Fibroblast of skin of left biceps (primary cell): ENCODE measurements at places on chromosomes 2 and 18.

DNA sequence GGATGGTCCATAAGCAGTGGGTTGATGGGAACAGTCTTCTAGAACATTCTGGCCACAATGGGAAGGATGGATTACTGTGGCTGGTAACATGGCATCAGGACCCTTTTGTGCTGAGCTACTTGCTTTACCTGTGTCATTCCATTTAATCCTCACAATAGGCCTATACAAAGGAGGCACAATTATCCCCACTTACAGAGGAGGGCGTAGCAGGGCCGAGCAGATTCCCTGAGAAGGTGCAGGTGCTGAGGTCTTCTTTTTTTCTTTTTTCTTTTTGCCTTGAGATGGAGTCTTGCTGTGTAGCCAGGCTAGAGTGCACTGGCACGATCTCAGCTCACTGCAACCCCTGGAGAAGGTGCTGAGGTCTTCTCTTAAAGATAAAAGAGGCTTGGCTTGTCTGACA, 6.7 kb upstream of the LRRC30 start:
- DNase-seq: no peak

DNA sequence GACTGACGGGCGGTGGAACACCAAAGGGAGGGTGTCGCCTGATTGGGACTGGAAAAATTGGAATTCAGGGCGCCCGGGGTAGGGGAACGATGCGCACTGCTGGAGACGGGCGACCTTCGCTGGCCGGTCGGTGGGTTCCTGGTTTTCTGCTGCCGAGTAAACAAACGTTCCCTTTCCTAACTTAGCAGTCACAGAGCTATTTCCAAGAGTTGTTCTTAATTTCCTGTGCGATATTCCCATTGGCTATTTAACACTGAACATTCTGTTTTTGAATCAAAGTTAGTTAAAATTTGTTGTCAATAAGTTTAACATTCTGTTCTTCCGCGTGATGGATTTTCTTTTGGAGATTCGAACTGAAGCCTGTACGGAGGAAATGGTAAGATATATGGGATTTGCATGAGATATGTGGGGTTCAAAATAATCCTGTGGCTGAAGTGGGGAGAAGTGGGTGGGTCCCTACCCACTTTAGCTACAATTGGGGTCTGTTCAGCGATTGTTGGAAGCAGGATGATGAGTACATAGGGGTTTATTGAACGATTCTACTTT, 862 bp downstream of the C18orf54 start:
- no peak for DNase-seq

DNA sequence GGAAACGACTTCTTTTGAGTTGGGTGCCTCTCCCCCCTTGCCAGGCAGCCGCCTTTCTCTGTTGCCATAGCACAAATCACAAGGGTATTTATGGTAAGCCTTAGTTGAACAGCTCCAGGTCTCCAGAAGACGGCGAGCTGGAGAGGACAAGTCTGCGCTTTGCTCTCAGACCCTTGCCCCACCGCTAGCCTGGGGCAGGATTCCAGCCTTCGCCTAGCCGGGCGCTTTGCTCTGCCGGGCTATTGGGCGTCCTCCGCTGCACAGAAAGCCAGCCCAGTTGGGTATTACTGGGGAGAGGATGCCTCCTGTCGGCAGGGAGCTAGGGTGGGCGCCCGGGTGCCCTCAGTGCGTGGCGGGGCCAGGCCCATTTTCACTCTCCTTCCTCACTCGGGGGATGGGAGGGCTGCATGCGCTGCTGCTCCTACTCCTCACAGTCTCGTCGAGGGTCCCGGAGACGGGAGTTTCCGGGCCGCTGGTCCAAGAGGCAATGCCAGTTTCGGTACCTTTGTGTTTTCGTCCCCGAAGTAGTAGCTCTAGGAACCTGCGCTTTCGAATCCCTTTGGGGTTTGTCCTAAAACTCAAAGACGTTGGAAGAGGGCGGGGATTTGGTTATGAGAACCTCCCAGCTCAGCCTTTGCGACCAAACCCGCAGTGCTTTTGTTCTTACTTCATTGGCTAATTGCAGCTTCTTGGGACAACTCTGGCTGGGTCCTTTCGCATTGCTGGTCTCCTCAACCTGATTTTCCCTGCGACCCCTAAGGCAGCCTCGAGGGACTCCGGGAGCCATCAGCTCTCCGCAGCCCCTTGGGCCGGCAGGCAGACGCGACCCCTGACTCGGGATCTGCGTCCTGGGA, 3.6 kb upstream of the DLX2 start:
- no peak for DNase-seq

- no peak for DNase-seq
These were observed 219.0 kb downstream of the MYO3B start for GRCh38 chr2:170396799-170397459.

DNA sequence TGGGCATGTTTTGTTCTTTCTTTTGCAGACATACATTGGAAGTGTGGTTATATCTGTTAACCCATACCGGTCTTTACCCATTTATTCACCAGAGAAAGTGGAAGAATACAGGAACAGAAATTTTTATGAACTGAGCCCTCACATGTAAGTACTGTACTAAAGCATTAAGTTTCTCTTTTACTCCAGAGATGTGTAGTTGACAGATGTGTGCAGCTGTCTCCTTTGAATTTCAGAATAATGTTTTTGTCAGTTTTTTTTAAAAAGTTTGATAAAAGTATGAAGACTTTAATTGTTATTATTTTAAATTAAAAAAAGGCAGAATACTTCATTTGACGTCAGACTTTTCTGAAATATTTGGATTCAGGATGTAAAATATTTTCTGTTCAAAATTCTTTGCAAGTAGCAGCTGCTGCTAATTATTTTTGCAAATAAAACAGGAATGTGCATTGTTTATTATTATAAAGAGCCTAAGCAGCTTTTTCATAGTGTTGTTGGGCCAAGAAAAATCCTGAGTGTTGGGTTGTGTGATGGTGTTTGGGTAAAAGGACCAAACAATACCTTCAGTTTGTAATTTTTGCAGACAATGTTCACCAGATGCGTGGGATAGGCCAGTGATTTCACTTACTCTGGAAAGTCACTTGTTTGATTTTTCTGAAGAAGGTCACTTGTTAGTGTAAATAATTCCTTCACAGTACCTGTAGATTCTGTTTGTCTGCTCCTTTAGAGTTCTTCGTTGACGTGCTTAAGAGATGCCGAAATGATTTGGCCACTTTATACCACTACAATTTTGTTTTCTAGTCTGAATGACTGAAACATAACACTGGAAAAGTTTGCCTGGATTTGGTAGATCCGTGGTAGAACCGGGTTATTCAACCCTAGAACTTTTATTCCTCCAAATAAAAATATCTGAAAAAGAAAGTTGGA, 51.1 kb downstream of the MYO1B start:
- DNase-seq: no peak

DNA sequence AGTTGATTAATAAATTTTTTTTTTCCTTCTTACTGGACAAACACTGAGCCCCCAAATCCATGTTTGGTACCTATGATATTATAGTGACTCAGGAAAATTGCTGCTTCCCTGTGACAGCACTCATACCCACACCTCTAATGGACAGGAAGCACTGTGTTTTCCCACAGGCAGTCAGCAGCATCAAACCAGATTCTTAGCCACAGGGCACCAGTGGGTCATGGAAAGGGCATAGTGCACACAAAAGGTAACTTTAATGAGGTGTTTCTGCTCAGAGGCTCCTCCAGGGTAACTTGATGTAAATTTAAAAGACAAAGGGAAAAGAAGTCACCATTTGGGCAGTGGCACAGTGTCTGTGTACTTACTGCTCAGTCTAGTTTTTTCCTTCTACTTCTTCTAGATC, 34.1 kb downstream of the SERPINB11 start:
- no peak for DNase-seq

DNA sequence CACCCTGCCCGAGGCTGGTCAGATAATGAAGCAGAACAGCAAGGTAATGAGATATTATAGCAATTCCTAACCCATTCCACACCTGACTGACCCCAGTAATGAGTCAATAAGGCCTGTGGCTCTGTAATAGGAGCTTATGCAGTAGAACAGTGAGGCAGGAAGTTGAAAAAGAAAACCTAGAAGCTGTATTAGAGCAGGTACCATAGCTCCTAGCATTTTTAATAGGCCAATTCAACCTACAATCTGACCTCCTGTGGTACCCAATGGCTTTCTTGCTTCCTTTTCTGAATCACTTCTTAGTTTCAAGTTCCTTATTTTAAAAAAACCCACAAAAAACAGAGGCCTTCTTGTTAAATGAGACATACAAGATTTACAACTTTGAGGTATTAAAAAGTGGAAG, 43.6 kb upstream of the MAP2 start:
- DNase-seq: no peak

DNA sequence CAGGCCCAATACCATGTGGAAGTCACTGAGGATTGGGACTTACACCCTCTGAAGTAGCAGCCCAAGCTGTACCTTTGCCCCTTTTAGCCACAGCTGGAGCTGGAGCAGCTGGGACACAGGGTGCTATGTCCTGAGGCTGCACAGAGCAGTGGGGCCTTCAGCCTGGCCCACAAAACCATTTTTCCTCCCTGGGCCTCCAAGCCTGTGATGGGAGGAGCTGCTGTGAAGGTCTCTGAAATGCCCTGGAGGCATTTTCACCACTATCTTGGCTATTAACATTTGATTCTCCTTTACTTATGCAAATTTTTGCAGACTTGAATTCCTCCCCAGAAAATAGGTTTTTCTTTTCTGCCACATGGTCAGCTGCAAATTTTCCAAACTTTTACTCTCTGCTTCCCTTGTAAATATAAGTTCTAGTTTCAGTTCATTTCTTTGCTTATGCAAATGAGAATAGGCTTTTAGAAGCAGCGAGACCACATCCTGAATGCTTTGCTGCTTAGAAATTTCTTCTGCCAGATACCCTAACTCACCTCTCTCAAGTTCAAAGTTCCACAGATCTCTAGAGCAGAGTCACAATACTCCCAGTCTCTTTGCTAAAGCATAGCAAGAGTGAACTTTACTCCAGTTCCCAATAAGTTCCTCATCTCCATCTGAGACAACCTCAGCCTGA, 213.8 kb upstream of the MGAT5 start:
- DNase-seq: no peak

- no peak for DNase-seq
These were observed 144.1 kb downstream of the EVA1A start for GRCh38 chr2:75416420-75417342.

- peak; percentile 97 for DNase-seq
These were observed 16.5 kb downstream of the TWIST2 start for GRCh38 chr2:238864207-238865014.

GRCh38 chr2:20471148-20471547, 24.3 kb downstream of the RHOB start:
- DNase-seq: no peak

GRCh38 chr2:237693291-237693994, 66.1 kb downstream of the LRRFIP1 start:
- no peak for DNase-seq

DNA sequence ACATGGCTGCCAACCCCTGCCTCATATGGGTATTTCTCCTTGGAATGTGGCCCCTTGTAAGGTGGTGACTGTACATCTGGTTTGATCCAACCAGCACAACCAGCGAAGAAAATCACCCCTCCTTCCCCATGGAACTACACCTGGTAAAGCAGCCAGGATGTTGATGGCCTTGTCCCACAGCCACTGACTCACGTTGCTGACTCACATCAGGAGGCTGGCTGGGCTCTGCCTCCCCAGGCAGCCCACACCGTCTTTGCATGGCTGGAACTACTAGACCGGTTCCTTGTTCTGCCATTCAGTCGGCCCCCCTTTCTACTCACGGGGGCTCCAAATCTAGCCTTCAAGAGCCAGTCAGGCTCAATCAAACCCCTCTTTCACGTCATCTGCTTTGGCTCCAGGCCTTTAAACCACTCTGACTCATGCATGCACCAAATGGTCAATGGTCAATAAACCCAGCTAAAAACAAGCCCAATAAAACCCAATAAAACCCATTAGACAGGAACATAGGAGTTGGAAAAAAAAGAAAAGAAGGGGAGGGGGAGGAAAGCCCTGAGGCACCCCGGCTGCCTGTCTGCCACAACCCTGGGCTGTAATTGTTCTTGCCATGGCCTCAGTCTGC, 114.8 kb downstream of the PLB1 start:
- peak; percentile 39 for DNase-seq

GRCh38 chr2:156630579-156631337, 194.6 kb downstream of the GPD2 start:
- DNase-seq: no peak

GRCh38 chr2:201149064-201149820, 33.3 kb downstream of the CFLAR start:
- DNase-seq: no peak

- no peak for DNase-seq
These were observed 88.7 kb downstream of the ARHGEF33 start for GRCh38 chr2:38978296-38978903.

GRCh38 chr2:187360286-187360685, 87.8 kb downstream of the CALCRL start:
- DNase-seq: no peak

DNA sequence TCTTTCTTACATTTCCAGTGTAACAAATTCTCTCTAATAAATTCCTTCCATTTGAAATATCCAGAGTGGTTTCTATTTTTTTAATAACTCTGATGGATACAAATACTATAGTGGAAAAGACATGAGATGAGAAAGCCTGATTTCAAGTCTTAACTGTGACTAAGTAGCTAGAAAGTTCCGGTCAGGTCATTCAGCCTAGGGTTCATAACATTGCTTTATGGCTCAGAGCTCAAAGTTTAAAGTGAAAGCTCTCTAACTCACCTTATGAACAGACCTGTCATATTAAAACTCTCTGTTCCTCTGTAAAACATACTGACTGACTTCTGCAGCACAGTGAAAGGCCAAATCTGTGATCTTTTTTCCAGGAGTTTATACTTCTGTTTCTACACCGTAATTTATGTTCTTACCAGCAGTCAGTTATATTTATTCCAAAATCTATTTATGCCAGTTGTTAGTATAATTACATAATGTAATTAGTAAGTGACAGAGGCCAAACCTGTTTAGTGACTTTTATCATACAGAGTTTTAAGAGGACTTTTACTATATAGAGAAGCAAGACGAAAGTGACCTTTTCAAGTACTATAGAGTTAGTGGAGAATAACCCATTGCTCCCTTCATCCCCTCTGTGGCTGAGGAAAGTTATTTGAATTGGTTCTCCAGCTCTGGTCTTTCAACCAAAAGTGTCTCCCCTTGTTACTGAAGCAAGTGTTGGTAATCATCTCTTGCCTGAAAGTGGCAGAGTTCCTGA, 118.8 kb upstream of the PDE1A start:
- no peak for DNase-seq

- DNase-seq: peak; percentile 58
These were observed 52.1 kb downstream of the RHBDD1 start for GRCh38 chr2:226887940-226888339.

DNA sequence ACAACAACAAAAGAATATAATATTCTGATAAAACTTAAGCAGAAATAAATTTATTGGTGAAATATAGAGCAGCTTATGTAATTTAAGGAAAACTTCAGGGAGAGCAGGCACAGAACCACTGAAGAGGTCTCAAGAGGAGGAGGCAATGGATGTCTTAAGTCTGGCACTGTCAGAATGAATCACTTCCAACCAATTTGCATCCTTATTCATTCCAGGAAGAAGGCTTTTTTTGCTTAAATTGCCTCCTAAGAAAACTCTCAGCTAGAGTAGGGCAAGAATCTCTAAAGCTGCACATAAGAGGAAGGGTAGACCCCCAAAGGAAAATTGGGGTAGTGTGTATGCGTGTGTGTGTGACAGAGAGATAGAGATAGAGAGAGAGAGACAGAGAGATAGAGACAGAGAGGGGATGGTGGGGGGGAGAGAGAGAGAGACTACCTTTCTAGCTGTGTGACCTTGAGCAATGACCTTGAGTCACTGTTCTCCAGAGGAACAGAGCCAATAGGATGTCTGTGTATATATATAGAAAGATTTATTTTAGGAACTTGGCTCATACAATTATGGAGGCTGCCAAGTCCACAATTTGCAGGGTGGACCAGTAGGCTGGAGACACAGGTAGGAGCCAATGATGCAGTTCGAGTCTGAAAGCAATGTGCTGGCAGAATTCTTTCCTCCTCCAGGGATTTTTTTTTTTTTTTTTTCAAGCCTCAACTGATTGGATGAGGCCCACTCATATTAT, 96.4 kb upstream of the LINC00305 start:
- DNase-seq: no peak
